Right forelimb (tissue), 1 donor: ENCODE measurements at places on chromosomes 6 and 20.

GRCh38 chr6:46472243-46472642 is 19.0 kb downstream of the RCAN2 start:
- no peak for DNase-seq

DNA sequence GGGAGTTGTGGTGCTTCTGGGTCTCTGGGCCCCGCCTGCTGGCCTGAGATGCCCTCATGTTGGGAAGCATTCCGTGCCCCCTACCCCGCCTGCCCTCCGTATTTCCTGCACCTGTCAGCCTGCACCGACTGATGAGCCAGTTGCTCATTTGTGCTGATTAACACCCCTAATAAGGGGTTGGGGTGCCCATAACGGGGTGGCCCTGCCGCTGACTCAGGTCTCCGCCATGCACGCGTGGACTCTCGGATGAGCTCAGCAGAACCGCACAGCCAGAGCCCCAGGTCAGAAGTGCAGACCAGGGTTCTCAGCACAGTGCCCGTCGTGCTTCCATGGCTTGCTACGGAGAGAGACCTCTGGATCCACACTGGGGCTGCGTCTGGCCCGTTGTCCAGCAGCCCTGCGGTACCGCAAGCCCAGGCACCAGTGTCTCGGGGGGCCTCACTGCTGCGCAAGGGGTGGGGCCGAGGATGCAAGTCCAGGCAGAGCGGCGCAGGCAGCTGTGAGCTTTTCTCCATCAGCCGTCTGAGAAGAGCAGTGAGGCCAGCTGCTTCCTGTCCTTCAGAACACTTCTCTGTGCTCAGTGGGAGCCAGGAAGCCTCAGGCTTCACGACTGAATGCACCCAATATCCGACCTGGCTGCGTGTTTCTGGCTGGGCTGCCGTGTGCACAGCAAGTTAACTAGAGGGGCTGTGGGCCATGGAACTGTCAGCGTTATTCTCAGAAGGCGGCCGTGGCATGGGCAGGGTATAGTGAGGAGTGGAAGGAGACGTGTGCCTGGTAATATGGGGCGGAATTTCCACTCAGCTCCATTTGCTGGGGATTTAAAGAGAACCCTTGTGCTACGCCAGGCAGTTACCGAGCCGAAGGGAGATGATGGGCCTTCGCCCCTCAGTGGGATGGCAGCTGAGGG is 18.6 kb downstream of the MTG2 start:
- no peak for DNase-seq

GRCh38 chr6:168674595-168674994 is 233.6 kb downstream of the SMOC2 start:
- no peak for DNase-seq

- peak; percentile 71 for DNase-seq
Observed at GRCh38 chr6:158706369-158706982, 56.6 kb downstream of the SYTL3 start.

GRCh38 chr6:139979021-139979725 is 604.7 kb upstream of the CITED2 start:
- no peak for DNase-seq

DNA sequence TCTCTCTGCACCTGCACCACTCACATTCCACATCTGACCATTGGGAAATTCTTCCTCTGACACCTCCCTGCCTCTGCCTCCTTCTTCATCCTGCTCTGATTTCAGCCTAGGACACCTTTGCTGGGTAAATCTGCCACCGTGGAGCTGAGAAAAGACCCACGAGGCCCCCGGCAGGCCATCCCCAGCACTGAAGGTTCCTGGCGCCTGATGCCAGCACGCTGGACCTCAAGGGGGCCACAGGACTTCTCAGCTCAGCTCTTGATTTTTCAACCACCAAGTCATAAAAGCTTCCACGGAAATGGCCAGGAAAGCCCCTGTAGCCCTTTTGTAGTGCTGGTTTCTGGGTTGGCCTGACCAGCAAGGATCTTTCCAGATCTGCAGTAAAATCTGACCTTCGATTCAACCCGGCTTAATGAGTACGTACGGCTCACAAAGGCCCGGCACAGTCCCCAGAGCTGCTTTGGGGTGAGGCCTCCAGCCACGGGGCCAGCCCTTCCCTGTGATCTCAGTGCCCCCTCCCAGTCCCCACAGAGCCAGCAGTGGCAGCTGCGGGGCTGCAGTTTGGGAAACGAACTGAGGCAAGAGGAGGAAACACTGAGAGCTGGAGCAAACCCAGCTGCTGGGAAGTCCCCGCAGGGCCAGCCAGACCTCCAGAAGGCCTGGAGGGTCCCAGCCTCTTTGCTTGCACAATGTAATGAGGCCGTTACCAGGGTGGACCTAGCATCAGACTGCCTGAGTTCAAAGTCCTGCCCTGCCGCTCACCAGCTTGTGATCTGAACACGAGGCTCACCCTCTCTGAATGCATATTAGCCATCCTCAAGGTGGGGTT is 157.5 kb downstream of the BMP7 start:
- DNase-seq = peak; percentile 74

DNA sequence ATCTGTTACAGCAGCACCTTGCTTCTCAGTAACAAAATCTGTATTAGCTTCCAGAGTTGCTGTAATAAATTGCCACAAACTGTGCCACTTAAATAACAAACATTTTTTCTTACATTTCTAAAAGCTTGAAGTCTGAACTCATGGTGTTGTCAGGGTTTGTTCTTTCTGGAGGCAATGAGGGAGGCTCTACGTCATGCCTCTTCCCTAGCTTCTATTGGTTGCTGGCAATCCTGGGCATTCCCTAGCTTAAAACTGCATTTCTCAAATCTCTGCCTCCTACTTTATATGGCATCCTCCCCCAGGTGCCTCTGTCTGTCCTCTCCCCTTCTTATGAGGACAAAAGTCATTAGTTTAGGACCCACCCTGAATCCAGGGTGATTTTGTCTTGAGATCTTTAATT is 41.6 kb upstream of the TMEM244 start:
- no peak for DNase-seq

DNA sequence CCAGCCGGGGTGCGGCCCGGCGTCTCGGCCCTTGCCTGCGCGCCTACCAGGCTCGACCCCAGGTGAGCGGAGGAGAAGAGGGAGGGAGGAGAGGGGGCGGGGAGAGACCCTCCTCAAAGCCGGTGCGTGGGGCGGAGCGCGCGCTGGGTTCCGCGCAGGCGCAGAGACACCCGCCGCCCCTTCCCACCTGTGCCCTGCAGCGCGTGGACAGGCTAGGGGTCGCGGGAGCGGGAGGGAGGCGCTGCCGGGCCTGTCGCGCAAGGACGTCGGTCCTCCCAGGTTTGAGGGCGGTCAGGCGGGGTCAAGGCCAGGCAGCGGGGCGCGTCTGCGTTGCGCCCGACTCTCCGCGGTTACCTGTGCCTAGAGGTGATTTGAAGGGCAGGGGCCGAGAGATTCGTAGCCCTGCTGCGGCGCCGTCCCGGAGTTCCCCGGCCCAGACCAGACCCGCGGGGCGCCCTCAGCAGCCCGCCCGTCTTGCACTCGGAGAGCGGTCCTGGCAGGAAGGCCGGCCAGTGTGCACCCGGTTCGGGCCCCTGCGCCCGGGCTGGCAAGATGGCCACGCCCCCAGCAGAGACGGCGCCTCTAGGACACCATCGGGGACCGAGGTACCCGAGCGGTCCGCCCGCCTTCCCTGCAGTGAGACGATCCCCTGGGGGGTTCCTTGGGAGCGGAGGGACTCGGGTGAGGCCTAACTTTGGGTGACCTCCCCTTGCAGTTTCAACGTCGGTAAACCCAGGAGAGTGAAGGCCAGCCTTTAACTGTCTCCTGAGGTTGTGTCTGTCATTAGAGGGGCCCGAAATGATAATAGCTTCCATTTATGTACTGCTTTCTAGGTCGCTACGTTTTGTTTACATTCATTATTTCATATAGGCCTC is 546 bp downstream of the C6orf136 start:
- DNase-seq = peak; percentile 71

GRCh38 chr6:152669895-152670294 is 27.8 kb upstream of the MYCT1 start:
- no peak for DNase-seq

DNA sequence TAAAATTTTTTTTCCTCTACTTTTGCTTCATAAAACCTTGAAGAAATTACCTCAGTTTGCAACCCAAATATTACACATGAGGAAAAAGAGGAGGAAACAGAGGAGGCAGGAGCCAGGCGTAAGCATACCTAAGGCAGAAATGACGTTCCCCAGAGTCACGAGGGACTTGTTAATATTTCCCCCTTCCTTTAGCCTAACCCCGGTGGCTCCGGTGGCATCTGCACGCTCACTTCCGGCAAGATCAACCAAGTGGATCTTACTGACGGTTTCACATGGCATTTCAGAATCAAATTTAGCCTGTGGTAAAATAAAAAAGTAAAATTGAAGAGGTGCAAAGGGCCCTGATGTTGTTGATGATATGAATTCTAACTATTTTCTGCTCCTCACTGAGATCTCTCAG is 67.4 kb downstream of the KIF16B start:
- DNase-seq = no peak

- no peak for DNase-seq
Observed at GRCh38 chr20:54335299-54335698, 127.4 kb downstream of the PFDN4 start.

DNA sequence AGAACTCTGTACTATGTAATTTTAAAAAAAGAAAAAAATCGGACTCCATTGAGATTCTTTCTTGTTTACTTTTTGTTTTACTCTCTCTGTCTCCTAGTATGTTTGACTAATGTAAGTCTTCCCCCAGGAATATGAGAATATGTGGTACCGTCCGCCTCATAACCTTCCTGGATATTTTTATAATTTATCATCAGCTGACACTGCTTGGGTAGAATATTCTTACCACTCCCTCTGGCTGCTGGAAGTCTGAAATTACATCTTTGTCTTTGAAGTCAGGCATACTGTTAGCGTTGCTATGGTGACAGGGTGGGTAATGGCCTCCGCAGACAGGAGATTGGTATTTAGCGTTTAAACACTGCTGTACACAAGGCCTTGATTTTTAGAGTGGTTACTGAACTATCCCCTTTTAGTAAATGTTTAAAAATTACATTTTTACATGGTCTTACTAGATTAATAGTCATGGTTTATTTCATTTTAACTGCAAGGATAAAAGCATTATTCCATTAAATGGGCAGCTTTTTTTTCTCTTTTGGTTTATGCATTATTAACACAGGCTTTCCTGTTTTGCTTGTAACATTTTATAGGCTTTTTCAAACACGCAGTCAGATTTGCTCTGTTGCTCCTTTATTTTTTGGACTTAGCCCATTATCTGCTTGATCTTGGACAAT is 176.4 kb downstream of the ARID1B start:
- DNase-seq = no peak

DNA sequence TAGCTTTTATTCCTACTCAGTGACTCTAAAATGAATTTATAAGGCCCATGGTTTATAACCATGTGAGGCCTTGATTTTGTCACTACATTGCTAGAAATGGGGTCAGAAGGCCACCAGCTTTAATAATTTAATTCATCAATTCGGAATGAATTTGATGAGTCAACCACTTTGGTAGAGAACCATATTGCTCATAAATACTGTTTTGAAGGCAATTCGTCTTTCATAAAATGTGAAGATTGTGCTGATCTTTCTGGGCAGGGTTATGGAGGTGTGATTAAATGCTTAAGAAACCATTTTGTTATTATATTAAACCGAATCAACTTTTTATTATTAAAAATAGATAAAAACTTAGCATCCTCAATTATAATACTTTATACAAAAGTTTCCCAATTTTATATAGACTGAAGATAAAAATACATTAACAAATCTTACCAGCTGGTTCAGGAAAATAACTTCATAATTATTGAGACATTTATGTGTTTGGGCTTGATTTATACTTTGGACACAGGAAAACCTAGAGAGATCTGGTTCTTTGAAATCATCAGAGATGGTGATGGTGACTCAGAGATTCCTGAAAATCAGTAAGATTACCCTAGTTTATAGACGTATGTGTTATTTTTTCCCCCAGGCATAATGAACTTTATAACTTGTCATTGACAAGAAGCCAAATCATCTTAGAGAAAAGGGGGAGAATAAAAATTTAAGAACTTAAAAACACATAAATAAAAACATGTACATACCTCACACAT is 10.6 kb downstream of the HCRTR2 start:
- DNase-seq = no peak

- no peak for DNase-seq
Observed at GRCh38 chr6:12065321-12066140, 53.4 kb downstream of the HIVEP1 start.

- DNase-seq = no peak
Observed at GRCh38 chr6:118963003-118963402, 28.0 kb upstream of the MCM9 start.

GRCh38 chr20:64220891-64221527 is 34.5 kb upstream of the PCMTD2 start:
- DNase-seq = no peak

GRCh38 chr6:156735751-156736150 is 41.4 kb upstream of the ARID1B start:
- DNase-seq = no peak

- DNase-seq = no peak
Observed at GRCh38 chr6:33860706-33861474, 57.1 kb upstream of the MLN start.

- no peak for DNase-seq
Observed at GRCh38 chr20:50513169-50514034, 3.2 kb downstream of the PTPN1 start.

GRCh38 chr6:93307505-93308409 is 111.6 kb downstream of the EPHA7 start:
- DNase-seq = no peak

GRCh38 chr6:137206577-137206976 is 12.6 kb downstream of the IFNGR1 start:
- DNase-seq = no peak

- DNase-seq = no peak
Observed at GRCh38 chr20:47049771-47050170, 155.1 kb downstream of the EYA2 start.

GRCh38 chr6:3776881-3777507 is 25.5 kb upstream of the PXDC1 start:
- no peak for DNase-seq

DNA sequence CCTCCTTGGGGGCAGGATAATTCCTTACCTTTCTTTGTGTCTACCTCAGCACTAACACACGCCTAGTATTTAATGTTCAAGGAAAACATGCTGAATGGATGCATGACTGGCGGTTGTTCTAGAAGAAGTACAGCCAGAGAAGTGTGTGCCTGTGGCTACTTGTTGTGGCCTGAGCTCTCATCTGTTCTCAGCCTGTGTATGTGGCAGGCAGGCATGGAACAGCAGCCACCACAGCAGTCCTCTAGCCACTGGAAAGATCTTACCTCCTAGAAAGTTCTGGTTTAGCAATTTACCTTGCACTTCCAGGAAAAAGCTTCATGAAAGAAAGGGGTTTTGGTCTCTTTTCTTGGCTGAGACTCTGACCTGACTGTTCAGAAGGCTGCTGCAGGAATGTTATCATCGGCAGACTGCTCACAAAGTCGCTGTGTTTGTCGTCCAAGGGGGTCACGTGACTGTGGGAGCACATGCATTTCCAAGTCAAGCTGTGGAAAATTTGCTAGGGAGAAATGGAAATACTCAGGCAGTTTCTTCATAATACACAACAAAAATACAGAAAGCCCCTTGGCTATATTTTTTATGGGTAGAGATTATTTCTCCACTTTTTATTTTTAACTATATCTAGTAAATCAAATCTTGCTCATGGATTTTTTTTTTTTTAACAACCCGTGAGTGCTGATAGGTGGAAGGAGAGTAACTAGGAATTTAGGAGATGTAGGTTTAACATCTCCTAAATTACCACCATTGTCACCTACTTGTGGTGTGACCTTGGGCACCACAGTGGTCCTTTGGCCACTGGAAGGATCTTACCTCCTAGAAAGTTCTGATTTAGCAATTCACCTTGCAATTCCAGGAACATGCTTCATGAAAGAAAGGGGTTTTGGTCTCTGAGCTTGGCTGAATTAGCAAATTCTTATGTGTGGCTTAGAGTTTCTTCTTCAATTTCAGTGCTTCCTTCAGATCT is 110.8 kb upstream of the GPR6 start:
- DNase-seq = peak; percentile 72

GRCh38 chr6:132122871-132123270 is 171.7 kb upstream of the CCN2 start:
- DNase-seq = no peak
